ENCODE measurements at places on chromosomes 1 and 21.

- DNase-seq = no peak
Measured at GRCh38 chr1:165927169-165927568, 99.8 kb downstream of the UCK2 start.

- DNase-seq = no peak
Measured at GRCh38 chr1:229030630-229031029, 240.3 kb upstream of the RAB4A start.

GRCh38 chr1:117834416-117834815, 95.0 kb downstream of the GDAP2 start:
- no peak for DNase-seq

- peak; percentile 91 for DNase-seq
Measured at GRCh38 chr1:33152685-33153432, 29.0 kb downstream of the TRIM62 start.

GRCh38 chr1:62198069-62198780, 3.6 kb downstream of the L1TD1 start:
- DNase-seq = no peak

DNA sequence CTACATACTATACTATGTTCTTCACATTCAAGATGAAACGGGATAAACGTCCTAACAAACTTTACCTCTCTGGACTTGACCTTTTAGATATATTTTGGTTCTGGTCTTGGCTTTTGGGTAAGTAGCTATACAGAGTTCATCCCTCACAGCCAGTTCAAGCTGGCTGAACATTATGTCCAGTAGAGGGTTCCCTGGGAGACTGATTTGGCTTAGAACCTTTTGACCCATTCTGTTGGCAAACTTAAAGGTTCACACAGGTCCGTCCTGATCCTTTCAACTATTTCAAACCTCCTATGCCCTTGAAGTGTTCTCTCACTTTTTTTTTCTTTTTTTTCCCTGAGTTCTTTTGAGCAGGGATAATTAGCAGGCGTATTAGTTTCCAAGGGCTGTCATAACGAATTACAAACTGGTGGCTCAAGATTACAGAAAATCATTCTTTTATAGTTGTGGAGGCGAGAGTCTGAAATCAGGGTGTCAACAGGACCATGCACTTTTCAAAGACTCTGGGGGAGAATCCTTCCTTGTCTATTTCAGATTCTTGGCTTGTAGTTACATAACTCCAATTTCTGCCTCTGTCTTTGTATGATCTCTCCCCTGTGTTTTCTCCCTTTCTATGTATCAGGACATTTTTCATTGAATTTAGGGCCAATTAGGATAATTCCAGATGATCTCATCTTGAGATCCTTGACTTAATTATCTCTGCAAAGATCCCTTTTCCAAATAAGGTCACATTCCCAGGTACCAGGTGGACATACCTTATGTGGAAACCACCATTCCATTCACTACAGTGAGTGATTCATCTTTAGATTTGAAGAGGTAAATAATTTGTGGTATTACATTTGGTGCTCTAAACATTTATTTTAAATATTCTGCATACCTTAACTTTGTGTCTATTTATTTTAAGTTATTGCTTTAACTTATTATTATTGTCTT, 257.4 kb upstream of the USP25 start:
- DNase-seq = no peak

DNA sequence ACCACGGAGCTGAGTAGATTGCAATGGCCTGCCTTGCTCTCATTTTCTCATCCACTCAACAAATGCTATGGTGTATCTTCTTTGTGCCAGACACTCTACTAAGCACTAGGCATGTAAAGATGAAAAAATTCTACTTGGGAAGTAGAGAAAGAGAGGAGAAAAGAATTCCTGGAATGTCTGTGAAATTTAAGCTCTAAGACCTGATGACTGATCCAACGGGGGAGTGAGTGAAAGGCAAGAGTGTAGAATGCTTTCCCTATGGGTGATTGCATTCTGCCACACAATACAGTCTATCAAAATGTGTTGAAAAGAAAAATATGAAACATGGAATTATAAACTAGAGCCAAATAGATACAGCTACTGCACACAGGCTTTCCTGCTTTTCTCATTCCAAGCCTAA, 82.3 kb downstream of the CYYR1 start:
- peak; percentile 8 for DNase-seq

DNA sequence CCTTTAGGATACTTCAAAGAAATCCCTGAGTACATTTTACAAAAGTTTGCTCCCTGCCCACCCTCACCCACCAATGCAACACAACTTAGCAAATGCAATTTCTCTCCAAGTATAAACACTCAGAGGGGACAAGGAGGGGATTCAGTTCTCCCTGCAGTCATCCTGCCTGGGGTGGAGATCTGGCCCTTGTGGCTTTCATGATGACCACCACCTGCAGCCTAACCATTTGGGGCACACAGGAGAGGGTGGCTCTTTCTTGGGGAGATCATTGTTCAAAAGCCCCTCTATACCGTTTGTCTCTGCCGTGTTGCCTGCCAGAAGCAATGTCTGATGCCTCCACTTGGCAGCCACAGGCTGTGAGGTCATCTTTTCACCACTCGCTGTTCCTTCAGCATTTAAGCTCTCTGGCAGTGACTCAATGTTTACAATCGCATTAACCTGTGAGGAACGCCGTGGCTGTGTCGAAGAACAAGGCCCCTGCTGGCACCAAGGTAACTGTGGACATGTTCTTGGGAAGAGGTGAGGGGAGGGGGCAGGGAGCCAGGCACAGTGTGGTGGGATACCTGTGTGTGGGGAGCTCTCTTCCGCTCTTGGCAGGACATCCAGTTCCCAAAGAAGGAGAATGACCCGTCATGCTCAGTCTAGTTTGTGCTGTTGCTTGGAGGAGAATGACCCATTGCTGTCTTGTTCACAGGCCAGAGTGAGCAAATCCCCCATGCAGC, 103.9 kb upstream of the DUSP10 start:
- peak; percentile 62 for DNase-seq

DNA sequence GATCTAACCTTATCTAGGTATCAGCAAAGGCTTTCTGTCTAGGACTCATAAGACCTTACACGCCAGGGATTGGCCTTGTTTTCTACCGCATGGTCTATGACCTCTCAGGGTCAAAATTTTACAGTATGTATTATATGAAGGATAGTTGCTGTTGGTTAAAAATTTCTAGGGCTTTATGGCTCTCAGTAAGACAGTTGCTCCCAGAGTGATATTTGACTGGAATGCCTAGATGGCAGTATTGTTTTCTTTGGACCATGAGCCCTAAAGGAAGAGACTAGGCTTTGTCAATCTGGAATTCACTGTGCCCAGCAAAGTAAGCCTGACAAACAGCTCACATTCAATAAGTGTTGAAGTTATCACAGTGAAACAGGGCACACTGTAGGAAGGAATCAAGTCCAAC, 37.6 kb downstream of the C1orf87 start:
- no peak for DNase-seq

GRCh38 chr1:8349961-8350360, 32.0 kb downstream of the SLC45A1 start:
- DNase-seq = peak; percentile 66

- DNase-seq = peak; percentile 65
Measured at GRCh38 chr1:204446413-204447111, 34.9 kb upstream of the PPP1R15B start.

- no peak for DNase-seq
Measured at GRCh38 chr1:156958247-156958714, 37.8 kb downstream of the LRRC71 start.

DNA sequence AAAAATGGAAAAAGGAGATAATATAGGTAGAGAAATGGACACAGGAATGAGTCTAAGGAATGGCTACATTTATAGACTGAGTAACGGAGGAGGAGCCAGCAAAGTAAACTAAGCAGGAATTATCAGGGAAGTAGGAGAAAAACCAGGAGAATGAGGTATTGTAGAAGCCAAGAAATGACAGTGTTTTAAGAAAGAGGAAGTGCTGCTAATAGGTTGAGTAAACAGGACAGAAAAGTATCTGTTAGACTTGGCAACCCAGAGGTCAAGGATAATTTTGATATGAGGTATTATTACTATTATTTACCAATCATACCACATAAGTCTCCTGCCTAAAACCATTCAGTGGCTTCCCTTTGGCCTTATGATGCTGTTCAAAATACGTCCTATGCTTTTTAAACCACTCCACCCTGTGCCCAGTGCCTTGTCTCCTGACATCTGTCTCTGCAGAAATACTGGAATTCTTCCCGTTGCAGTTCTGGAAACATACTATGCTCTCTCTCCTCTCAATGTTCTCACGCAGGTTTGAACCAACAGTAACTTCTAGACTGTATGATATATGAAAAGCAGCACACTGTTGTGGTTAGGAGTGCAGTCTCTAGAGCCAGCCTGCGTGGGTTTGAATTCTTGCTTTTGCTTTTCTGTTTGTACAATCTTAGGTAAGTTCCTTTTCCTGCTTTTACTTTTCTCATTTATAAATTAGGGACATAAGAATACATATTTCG, 24.6 kb upstream of the NEK7 start:
- peak; percentile 44 for DNase-seq

DNA sequence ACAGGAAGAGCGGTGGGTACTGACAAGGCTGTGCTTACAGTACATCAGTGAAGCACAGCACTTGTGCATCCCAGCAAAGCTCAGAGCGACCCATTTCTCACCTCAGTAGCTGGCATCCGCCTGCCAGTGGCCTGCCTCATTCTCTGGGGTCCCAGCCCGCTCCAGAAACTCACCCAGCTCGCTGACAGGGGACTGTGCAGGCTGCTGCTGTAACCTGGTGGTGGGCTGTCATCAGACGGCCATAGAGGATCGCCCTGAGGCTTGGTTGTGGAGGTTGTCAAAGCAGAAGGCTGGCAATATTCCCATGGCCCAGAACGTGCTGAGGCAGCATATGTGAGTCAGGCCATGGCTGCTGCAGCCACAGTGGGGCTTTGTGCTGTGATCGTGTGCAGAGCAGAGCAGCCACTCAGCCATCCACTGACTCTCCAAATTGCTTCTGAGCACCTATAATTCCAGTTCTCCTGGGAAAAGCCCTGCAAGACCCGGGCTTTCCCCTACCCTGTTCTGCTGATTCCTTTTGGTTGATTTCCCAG, 13.6 kb upstream of the GPR137B start:
- DNase-seq = no peak

DNA sequence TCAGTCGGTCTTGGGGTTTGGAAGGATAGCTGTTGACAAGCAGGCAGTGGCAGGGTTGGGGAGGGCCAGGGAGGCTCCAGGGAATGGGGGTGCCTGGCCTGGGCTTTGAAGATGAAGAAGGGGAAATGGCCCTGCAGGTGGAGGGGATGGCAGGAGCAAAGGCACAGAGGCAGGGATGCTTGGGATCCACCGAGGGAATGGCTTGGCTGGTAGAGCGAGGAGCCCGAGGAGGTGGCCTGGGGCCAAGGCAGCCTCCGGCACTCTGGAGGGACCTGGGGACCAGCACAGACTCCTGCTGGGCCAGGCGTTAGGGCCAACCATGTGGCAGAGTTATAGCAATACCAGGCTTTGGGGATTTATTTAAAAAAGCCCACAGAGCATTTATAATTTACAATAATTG, 62.9 kb upstream of the EDN2 start:
- no peak for DNase-seq

GRCh38 chr1:70411360-70411844, 334 bp downstream of the CTH start:
- peak; percentile 58 for DNase-seq

GRCh38 chr21:29330797-29331196, 32.1 kb downstream of the BACH1 start:
- DNase-seq = no peak

DNA sequence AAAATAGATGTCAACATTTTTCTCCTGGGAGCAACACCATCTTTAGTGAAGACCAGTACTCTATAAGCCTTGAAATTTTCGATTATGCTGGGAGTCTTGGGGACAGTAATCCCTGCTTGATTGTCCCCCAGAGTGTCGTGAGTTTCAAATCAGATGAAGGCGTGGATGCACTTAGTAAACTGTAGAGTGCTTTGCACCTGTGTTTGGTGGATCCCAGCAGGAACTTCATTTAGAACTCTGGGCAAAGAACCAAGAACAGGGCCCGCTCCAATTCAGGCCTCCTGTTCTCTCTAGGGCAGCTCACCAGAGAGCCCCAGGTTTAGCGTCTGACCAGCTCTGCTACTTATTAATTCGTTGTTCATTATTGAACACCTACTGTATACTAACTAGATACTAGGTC, 1.5 kb downstream of the GPX7 start:
- no peak for DNase-seq

- no peak for DNase-seq
Measured at GRCh38 chr21:38039841-38040240, 123.6 kb upstream of the KCNJ6 start.

DNA sequence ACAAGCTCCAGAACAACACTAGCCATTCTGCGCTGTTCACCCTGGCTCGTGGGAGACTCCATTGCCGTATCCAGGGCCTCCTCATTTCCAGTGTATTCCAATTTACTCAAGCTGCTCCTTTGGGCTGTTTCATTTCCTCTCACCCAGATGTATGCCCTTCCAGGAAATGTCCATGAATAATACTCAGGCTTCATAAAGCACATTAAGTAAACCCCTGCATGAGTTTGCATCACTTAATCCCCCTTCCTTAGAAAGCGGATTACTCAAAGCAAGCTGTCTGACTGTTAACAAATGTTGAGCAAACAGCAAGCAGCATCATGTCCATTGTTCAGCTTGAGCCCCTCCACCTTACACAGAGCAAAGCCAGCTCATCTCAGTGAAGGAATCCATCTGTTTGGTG, 403.6 kb upstream of the PBX1 start:
- no peak for DNase-seq

DNA sequence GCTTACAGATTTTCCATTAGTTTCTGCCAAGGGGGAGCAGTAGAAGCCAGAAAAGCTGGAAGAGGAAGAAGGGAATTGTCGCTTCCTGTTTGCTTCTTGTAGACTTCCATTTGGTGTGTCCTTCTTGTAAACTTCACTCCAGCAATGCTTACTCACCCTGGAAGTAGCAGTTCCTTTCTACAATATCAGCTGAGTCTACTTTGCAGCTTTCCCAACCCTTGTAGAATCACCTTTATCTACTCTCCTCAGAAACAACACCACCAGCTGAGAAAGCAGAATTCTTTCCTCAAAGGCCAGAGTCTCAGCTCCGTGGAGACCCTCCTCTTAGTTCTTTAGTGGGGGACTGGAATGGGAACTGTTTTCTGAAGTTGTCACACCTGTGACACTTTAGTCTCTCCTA, 1136.7 kb upstream of the TMPRSS15 start:
- no peak for DNase-seq

DNA sequence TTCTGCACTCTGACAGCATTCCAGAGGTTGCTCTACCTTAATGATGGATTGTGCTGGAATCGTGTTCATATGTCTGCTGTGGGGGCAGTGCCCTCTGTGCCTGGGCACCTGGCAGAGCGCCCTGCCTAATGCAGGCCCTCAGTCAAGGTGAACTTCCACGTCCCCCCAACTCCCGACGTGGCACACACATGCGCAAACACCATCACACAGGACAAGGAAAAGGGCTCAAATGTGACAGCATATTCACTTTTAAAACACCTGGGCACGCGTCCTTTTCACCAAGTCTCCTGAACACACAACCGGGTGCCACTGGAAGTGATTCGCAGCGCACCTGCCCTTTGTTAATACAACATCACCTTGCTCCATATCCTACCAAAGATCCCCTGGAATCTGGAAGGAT, 11.7 kb downstream of the TPRG1L start:
- no peak for DNase-seq

GRCh38 chr1:216178281-216178680, 245.0 kb downstream of the USH2A start:
- peak; percentile 13 for DNase-seq

- peak; percentile 14 for DNase-seq
Measured at GRCh38 chr1:167663002-167663772, 33.2 kb downstream of the RCSD1 start.

GRCh38 chr1:100469578-100469977, 68.4 kb upstream of the GPR88 start:
- no peak for DNase-seq

GRCh38 chr1:21292984-21293536, 2.8 kb upstream of the ECE1 start:
- DNase-seq = no peak

Data from fibroblast of the aortic adventitia (primary cell).